T follicular helper cell (primary cell): ENCODE measurements at places on chromosomes 7 and 10.

DNA sequence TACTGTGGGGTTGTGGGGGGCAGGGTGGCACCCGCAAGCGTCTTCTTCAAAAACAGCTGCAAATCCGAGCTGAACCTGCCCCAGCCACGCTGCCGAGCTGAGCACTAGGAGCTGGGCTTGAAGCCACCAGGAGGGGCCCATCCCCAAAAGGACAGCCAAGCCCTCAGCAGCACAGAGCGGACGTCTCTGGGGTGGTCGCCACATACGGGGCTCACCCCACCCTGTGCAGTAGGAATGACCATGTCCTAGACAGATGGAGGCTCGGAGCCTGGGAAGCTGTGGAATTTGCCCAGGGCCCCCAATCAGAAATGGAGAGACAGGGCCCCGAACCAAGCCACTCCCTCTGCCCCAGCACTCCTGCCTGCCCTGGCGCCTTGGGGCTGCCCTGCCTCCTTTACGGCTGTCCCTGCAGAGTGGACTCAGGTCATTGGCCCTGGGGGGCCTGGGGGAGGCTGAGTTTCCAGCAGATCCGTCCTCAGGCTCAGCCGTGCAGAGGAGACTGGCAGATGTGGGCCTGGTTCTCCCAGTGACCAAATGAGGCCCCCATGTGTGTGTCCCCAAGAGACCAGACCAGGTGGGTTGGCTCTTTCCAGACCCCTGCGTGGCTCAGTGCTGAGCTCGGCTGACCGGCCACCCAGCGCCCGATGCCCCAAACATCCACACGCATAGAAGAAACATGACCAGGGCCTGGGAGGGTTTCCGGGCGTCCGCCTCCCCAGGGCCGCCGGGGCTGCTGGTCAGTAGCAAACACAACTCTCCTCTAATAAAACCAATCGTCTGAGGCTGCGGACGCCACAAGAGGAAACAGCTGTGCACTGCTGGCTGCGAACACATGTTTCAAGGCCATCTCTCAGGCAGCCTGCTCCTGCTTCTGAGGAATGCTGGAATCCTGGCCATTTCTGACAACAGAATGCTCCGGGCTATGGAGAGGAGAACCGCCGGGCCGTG, 54.9 kb downstream of the PDGFA start:
- DNase-seq, result no peak

DNA sequence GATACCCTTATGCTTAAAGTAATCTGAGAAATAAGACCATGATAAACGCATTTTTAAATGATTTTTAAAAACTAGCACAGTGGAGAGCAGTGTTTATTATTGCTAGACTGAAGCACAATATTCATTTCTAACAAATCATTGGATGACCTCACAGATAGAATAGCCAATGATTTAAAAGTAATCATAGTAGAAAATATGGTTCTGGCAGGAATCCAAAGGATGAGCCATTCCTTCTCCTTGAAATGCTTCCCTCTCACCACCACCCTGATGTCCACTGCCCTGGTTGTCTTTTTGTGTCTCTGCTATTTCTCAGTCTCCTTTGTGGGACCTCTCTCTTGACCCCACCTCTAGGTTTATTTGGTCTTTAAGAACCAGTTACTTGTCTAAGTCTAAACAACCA, 64.9 kb downstream of the PRKG1 start:
- DNase-seq, result no peak

GRCh38 chr7:101740981-101741725, 76.3 kb upstream of the CUX1 start:
- DNase-seq, result no peak

GRCh38 chr7:107843184-107843583, 40.2 kb upstream of the SLC26A3 start:
- no peak for DNase-seq

DNA sequence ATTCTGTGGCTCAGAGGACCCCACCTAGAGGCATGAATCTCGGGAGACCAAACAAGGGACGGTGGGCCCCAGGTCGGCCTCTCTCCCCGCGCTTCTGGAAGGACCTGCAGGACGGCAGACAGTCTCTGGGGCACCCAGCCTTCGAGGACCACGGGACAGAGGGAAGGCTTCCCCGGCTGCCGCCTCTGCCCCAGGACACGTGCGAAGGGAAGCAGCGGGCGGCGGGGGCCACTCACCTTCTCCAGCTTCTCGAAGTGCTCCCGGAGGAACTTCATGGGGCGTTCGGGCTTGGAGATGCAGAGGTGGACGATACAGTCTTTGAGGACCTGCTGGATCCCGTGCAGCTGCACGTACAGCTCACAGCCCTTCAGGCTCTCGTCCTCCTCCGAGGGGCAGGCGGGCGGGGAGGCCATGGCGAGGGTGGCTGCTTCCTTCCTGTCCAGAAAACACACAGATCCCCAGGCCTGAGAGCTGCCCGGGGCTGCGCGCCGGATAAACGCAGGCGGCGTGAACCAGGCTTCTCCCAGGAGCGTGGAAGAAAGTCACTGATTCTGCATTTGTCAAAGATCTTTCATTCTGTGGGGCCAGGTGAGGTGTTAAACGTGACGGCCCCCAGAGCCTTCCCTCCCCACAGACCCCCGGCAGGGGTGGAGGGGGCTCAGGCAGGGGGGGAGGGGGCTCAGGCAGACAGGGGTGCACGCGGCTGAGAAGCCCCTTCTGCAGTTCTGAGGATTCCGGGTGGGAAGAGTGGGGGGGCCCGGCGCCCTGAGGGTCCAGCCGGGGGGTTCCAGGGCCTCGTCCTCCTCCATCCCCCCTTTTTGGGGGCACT, 15.2 kb upstream of the DNAAF5 start:
- no peak for DNase-seq

DNA sequence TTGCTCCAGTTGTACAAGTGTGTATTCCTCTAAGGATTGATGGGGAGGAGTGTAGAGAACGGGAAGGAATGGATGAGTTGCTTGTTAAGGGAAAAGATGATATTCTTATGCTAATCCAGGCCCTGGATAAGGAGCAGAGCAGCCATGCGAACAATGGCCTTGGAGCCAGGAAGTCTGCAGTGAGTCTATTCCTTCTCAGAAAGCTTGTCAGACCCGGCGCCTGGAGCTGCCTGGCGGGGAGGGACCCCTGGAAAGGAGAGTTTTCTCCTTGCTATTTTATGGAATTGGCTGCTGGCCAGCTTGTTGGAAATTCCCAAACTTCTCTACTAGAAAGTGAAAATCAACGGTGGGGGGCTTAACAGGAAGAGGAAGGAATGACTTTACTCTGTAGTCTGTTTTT, 89.1 kb downstream of the MMRN2 start:
- no peak for DNase-seq
